ENCODE measurements at places on chromosomes 12 and 14.

- peak; percentile 31 for DNase-seq
Measured at GRCh38 chr12:95548539-95549391, 2.5 kb downstream of the USP44 start.

- DNase-seq, result no peak
Measured at GRCh38 chr14:103232831-103233319, 101.2 kb upstream of the EIF5 start.

- DNase-seq, result no peak
Measured at GRCh38 chr12:5429741-5430557, 2.0 kb upstream of the NTF3 start.

DNA sequence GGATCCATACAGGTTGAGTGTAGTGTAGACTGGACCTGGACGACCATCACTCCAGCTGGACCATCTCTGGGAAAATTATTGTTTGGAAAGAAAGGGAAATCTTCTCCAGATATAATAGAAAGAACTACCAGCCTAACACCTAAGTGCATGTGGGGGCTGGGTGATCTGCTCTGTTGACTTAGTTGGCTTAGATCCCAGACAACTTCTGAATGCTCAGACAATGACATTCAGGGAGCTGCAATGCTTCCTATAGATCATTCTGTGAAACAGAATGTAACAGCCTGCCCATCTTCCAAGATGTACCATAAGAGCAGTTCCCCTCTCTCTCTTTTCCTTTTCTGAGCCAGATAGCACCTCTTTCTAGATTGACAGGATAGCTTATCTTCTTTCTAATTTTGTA, 572.8 kb upstream of the STXBP6 start:
- no peak for DNase-seq

- no peak for DNase-seq
Measured at GRCh38 chr12:11635341-11635740, 14.1 kb upstream of the ETV6 start.

- DNase-seq, result no peak
Measured at GRCh38 chr12:67854351-67854750, 134.9 kb upstream of the IFNG-AS1 start.

- DNase-seq, result no peak
Measured at GRCh38 chr12:6067152-6067916, 57.1 kb downstream of the VWF start.

DNA sequence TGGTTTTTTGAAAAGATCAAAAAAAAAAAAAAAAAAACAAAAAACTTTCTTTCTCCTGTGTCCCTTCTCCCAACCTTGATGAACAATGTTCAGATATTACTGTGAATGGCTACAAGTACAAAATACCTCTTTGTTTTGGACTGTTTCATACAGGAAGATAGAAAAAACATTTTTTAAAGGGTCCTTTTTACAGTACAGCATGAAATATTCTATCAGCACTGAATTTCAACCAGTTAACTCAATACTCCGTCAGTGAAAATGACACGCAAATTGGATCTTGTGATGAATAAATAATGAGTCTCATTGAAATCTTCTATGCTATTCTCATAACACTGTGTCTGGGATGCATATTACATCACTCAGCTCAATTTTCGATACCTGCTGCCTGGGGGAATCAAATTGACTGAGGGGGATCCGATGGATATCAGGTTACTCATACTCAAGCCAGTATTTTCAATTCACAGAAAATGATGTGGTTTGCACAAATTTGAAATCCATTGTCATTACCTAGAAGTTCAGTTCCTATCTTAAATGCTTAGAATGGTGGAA, 179.6 kb downstream of the TMTC2 start:
- no peak for DNase-seq

GRCh38 chr12:50249464-50250182, 33.7 kb downstream of the LIMA1 start:
- no peak for DNase-seq
